Activated CD4-positive, alpha-beta memory T cell treated with anti-CD3 and anti-CD28 coated beads for 36 hours (primary cell): ENCODE measurements at places on chromosomes 6 and 20.

- no peak overlapping the region for H3K4me3 ChIP-seq
- H3K27me3 ChIP-seq, result peaks cover 16% of the 10 kb centered on the region
- H3K4me1 ChIP-seq, result peaks cover 29% of the 10 kb centered on the region
These were observed 8.2 kb upstream of the PYGB start for GRCh38 chr20:25239387-25240370.

- peaks cover 6% of the 10 kb centered on the region for H3K27me3 ChIP-seq
- DNase-seq, result no peak
- peaks cover 3% of the 10 kb centered on the region for H3K4me1 ChIP-seq
- H3K36me3 ChIP-seq, result peaks cover 6% of the 10 kb centered on the region
These were observed 62.5 kb upstream of the PTGIS start for GRCh38 chr20:49630396-49630951.

DNA sequence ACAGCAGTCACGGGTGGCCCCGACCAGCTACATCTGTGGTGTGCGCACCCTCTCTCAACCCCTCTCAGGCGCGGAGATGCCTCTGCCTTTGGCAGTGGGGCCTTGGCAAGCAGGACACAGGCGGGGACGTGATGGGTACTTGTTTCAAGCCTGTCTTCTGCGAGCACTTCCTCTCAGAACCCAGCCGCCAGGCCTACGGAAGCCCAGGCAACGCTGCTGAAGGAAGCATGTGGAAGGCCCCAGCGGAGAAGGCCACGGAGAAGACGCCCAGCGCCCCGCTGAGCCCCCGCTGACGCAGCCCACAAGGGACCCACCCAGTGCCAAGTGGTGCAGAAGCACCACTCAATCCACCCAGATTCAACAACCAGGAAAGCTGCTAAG is 13.0 kb downstream of the SERPINB6 start:
- H3K4me1 ChIP-seq, result no peaks in the 10 kb centered on the region
- peaks cover 4% of the 10 kb centered on the region for H3K36me3 ChIP-seq
- H3K4me3 ChIP-seq, result no peak overlapping the region
- no peaks in the 10 kb centered on the region for H3K27me3 ChIP-seq
- no peak for DNase-seq
- no peak overlapping the region for H3K27ac ChIP-seq

DNA sequence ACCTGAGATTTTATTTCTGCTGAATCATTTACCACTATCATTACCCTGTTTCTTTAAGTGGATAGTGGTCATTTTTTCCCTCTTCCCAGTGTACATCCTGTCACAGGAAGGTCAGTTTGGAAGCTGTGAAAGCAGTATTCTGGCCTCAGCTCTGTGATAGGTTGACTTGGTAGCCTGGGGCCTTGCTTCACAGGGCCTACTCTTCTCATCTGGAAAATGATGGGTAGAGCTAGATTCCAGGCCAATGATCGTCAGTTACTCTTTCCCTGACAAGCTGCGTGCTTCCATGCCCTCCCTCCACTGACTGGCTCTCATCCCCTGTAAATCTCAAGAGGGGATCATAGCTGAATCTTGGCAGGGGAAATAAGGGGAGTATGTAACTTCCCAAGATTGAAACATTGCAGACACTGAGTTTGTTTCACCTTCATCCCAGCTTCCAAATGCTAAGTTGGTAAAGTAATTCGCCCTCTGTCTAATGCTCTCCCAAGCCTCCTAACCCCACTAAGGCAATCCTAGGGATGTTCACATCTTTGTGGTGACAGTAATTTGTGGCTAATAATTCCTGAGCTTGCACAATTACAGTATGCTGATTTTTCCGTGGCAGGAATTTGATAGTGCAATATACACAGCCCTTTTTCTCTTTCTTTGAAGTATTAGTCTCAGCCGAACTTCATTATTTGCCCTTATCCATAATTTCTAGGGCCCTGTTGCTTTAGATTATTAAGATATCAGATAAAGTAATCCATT is 51.2 kb downstream of the VAPB start:
- H3K27me3 ChIP-seq, result no peaks in the 10 kb centered on the region
- peaks cover 27% of the 10 kb centered on the region for H3K4me1 ChIP-seq
- H3K27ac ChIP-seq, result no peak overlapping the region
- H3K4me3 ChIP-seq, result no peak overlapping the region
- DNase-seq, result no peak
- peaks cover 41% of the 10 kb centered on the region for H3K36me3 ChIP-seq
